ENCODE measurements at places on chromosomes 4 and X. TPM values are rescaled to one million over a fixed set of nuclear protein-coding genes. Genes with fewer than 3 reads are reported as not detected.

GRCh38 chrX:109392895-109393294 is 89.0 kb downstream of the GUCY2F start:
- H3K36me3 ChIP-seq: no peaks in the 10 kb centered on the region
- no peak overlapping the region for H3K4me3 ChIP-seq
- no peaks in the 10 kb centered on the region for H3K27me3 ChIP-seq
- no peak overlapping the region for H3K27ac ChIP-seq
- DNase-seq: no peak

GRCh38 chr4:38455092-38455862 is 208.7 kb upstream of the KLF3 start:
- H3K4me3 ChIP-seq: no peak overlapping the region
- peak overlapping the region; percentile 67 for H3K27ac ChIP-seq
- DNase-seq: peak; percentile 46

- H3K4me1 ChIP-seq: no peaks in the 10 kb centered on the region
- no peak for DNase-seq
- H3K27ac ChIP-seq: no peak overlapping the region
Measured at GRCh38 chrX:7316887-7317286, 168.9 kb upstream of the PUDP start.

Gene EFHC2
- polyA plus RNA-seq: 0.78 TPM

DNA sequence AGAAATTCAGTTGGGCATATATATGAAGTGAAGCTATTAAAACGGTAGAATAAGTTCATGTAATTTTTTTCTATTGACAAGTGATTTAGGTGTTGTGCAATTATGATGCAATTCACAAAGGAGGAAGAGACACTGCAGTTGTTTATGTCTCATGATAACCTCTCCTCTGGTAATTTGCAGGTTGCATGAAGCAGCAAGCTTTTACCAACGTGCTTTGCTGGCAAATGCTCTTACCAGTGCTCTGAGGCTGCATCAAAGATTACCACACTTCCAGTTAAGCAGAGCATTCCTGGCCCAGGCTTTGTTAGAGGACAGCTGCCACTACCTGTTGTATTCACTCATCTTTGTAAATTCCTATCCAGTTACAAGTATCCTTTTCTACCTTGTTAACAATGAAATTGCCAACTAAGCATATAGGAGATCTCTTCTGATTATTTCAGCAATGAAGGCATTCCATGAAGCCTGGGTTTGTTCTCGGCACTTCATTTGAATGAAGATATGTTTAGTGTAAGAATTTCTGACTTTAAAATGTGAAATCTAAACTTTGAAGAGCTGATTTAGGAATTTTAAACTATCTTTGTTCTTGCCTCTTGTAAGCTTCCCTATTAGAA is 3.9 kb downstream of the TMEM33 start:
- H3K4me1 ChIP-seq: peaks cover 2% of the 10 kb centered on the region
- DNase-seq: peak; percentile 12
- no peak overlapping the region for H3K27ac ChIP-seq
- H3K27me3 ChIP-seq: no peaks in the 10 kb centered on the region

DNA sequence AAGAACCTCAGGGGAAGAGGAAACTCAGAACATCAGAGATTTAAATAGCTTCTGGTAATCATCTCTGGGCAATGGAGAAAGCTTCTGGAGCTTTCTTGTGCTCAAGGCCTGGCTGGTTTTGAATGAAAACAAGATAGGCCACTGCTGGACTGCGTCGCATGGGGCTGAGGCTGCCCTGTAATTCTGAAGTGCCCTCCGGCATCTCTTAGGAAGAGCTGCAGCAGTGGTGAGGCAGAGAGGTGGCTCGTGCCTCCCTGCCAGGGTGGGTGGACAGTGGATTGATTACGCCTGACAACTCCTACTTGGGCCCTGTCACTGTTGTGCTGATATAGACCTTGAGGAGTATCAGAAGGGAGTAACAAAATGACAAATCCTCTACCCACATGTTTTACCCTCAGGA is 279.7 kb downstream of the NR3C2 start:
- H3K36me3 ChIP-seq: no peaks in the 10 kb centered on the region
- H3K27me3 ChIP-seq: no peaks in the 10 kb centered on the region
- no peak overlapping the region for H3K4me3 ChIP-seq
- DNase-seq: no peak

DNA sequence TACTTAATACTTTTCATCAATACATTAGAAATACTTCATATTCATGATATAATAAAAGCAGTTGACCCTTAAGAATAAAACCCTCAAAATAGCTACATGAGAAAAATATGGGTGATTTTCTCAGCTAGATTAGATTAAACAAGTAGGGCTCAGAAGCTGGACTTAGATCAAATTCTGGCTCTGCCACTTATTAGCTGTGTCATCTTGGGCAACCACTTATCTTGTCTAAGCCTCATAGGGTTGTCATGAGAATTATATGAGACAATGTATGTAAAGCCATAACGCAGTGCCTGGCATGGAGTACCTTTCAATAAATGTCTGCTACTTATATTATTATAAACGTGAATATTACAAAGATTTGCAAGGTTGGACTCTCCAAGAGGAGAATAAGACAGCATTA is 84.3 kb upstream of the PGRMC2 start:
- peaks cover 2% of the 10 kb centered on the region for H3K36me3 ChIP-seq
- no peak for DNase-seq
- H3K27ac ChIP-seq: no peak overlapping the region
- no peak overlapping the region for H3K4me3 ChIP-seq
- H3K4me1 ChIP-seq: no peaks in the 10 kb centered on the region

- H3K27me3 ChIP-seq: no peaks in the 10 kb centered on the region
- H3K4me1 ChIP-seq: no peaks in the 10 kb centered on the region
- peak; percentile 5 for DNase-seq
- no peak overlapping the region for H3K4me3 ChIP-seq
Measured at GRCh38 chrX:109270580-109271484, 211.1 kb downstream of the GUCY2F start.

Gene NSG1
- not detected for polyA plus RNA-seq

DNA sequence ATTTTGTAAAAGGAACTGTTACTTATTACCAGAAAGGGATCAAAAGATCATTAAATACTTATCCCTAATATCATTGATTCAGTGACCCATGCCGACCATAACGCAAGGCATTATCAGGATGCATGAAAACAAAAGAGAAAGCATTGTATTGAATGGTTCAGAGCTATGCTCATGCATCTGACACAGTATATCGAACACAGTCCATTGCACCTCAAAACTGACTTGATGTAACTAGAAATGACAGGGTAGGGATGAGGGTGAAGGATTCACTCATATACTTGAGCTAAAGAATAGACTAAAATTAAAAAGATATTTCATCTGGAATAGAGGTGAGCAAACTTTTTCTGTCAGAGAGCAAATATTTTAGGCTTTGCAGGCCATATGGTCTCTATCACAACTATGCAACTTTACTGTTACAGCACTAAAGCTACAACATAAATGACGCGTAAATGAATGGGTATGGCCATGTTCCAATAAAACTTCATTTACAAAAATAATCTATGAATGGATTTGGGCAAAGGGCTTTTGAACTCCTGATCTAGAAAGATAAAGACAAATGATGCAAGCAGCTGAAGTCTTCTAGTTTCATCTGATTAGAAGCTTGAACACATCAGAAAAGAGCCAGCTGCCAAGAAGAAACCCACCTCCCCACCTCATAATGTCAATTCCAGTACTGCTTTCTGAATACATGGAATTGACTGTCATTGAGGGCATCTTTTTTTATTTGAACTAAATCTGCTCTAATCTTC is 12.9 kb upstream of the SPP1 start:
- H3K4me1 ChIP-seq: no peaks in the 10 kb centered on the region
- DNase-seq: no peak
- H3K27ac ChIP-seq: no peak overlapping the region
- H3K27me3 ChIP-seq: no peaks in the 10 kb centered on the region
- no peaks in the 10 kb centered on the region for H3K36me3 ChIP-seq

DNA sequence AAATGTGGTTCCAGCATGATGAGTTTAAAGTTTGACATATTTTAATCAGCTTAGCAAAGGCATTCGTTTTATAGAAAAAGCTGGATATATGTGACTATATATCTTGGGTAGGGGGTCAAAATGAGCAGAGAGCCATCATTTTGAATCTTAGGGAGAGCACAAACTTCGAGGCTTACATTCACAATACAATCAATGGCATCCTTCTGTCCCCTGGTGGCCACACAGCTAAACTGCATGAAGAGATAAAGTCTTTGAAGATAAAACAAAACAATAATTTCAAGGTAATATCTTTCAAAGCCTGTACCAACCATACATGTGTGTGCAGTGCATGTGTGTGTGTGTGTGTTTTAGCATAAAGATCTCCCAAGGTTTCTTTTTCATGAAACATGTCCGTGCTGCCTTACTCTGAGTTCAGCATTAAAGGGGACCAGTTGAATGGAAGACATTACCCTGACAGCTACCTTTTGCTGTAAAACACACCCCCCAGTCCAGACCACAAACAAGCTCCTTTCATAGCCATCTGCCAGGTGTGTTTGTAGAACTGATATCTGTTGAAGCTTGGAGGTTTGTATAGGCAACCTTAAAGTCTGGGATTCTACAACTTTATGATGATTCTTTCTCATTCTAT is 22.0 kb downstream of the DYNLT3 start:
- no peak overlapping the region for H3K27ac ChIP-seq
- no peaks in the 10 kb centered on the region for H3K4me1 ChIP-seq
- H3K4me3 ChIP-seq: no peak overlapping the region
- no peaks in the 10 kb centered on the region for H3K36me3 ChIP-seq
- peak; percentile 51 for DNase-seq

GRCh38 chr4:87461281-87461700 is 38.9 kb downstream of the NUDT9 start:
- H3K36me3 ChIP-seq: peaks cover 7% of the 10 kb centered on the region
- no peaks in the 10 kb centered on the region for H3K27me3 ChIP-seq
- H3K27ac ChIP-seq: no peak overlapping the region
- H3K4me3 ChIP-seq: no peak overlapping the region
- DNase-seq: no peak
- peaks cover 5% of the 10 kb centered on the region for H3K4me1 ChIP-seq

DNA sequence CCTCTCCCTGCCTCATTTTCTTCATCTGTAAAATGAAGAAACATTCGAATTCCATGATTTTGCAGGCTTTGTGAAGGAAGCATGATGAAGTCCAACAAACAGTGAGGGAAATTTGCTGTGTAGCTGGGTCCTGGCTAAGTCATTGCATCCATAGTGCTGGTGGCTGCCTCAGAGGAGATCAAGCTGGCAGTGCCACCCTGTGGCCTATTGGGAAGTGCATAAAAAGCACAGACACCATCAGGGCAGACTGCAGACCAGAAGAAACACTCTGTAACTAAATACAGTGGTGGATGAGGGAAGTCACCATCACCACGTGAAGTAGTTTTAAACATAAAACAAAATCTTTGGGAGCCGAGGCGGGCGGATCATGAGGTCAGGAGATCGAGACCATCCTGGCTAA is 40.7 kb upstream of the DDX3X start:
- no peaks in the 10 kb centered on the region for H3K36me3 ChIP-seq
- no peaks in the 10 kb centered on the region for H3K27me3 ChIP-seq
- H3K4me1 ChIP-seq: no peaks in the 10 kb centered on the region
- H3K4me3 ChIP-seq: no peak overlapping the region
- DNase-seq: no peak

GRCh38 chr4:128979934-128980333 is 113.4 kb downstream of the SCLT1 start:
- DNase-seq: no peak
- no peaks in the 10 kb centered on the region for H3K36me3 ChIP-seq
- no peaks in the 10 kb centered on the region for H3K27me3 ChIP-seq
- H3K4me1 ChIP-seq: no peaks in the 10 kb centered on the region
- H3K4me3 ChIP-seq: no peak overlapping the region
- no peak overlapping the region for H3K27ac ChIP-seq

- no peaks in the 10 kb centered on the region for H3K27me3 ChIP-seq
- no peaks in the 10 kb centered on the region for H3K4me1 ChIP-seq
- H3K27ac ChIP-seq: peak within 1 kb of the TSS; percentile 87
- peak; percentile 96 for DNase-seq
- peak within 1 kb of the TSS; percentile 83 for H3K4me3 ChIP-seq
- H3K36me3 ChIP-seq: no peaks in the 10 kb centered on the region
Measured at GRCh38 chr4:102760645-102761295, at the start of gene MANBA. MANBA (minus strand) TSS chr4:102760968; CDS start chr4:102760894, 74 bp downstream.

DNA sequence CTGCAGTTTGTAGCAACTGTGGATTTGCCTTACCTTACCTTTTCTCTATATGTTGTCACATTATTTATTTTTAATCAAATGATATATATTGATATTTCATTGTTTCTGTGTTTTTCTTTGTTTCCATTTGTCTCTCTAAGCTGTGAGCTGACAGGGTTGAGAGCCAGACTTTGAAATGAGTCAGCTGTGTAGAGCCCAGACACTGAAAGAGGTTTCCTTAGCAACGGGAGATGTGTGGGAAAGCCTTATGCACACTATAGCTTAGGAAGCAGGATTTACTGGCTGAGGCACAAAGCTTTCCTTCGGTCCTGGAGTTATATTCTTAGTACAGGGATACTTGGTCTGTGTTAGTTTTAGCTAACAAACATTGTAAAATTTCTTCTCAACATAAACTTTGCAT is 192.2 kb downstream of the FGF13 start:
- no peaks in the 10 kb centered on the region for H3K27me3 ChIP-seq
- H3K36me3 ChIP-seq: no peaks in the 10 kb centered on the region
- no peak overlapping the region for H3K27ac ChIP-seq
- peak; percentile 1 for DNase-seq

GRCh38 chrX:40996886-40997530 is 88.2 kb upstream of the USP9X start:
- no peaks in the 10 kb centered on the region for H3K27me3 ChIP-seq
- DNase-seq: peak; percentile 71
- H3K27ac ChIP-seq: no peak overlapping the region

- no peaks in the 10 kb centered on the region for H3K4me1 ChIP-seq
- H3K36me3 ChIP-seq: no peaks in the 10 kb centered on the region
- no peaks in the 10 kb centered on the region for H3K27me3 ChIP-seq
- H3K27ac ChIP-seq: no peak overlapping the region
Measured at GRCh38 chr4:137601934-137602333, 69.6 kb upstream of the PCDH18 start.

DNA sequence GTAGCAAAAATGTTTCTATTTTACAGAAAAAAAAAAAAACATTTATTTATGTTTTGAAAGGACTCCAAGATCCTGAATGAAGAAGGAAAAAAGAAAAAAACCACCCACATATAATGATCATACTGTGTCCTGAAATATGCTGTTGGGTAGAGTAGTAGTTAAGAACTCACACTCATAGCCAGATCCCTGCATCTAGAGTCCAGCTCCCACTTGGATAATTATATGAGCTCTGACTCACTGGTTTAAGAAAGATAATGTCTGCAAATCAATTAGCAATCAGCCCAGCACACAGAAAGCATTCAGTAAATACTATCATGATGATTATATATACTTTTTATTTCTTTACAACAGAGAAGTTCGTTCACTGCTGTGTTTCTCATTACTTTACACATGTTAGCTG is 46.7 kb upstream of the MXRA5 start:
- no peaks in the 10 kb centered on the region for H3K36me3 ChIP-seq
- H3K4me1 ChIP-seq: no peaks in the 10 kb centered on the region
- no peak for DNase-seq
- H3K27me3 ChIP-seq: no peaks in the 10 kb centered on the region

DNA sequence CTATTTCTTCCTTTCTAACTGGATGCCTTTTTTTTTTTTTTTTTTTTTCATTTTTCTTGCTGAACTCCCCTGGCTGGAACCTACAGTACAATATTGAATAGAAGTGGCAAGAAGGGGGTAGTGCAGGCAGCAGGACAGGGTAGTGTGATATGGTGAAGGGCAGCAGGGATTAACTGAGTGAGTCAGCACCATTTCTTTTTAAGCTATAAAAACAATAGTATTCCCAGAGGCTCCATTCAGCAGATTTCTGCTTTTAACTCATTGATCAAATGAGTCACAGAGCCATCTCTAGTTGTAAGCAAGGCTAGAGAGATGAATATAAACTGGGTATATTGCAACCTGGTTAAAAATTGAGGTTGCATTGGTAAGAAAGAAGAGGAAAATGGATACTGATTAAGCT is 53.6 kb upstream of the SETD7 start:
- no peak overlapping the region for H3K4me3 ChIP-seq
- DNase-seq: no peak
- no peak overlapping the region for H3K27ac ChIP-seq
- no peaks in the 10 kb centered on the region for H3K4me1 ChIP-seq
- no peaks in the 10 kb centered on the region for H3K27me3 ChIP-seq
- no peaks in the 10 kb centered on the region for H3K36me3 ChIP-seq
